Fibroblast of skin of left quadriceps (primary cell): ENCODE measurements at places on chromosomes 3 and 15.
A peak's percentile ranks its signal among the peaks of the same experiment; 100 is the strongest.

- DNase-seq = no peak
These were observed 174.7 kb downstream of the UACA start for GRCh38 chr15:70588613-70589012.

GRCh38 chr3:64179860-64180259, 45.4 kb downstream of the PRICKLE2 start:
- DNase-seq = peak; percentile 76

- DNase-seq = no peak
These were observed 487.8 kb downstream of the FOXP1 start for GRCh38 chr3:71095511-71096291.

GRCh38 chr15:74799255-74799855, 13.3 kb upstream of the LMAN1L start:
- no peak for DNase-seq

GRCh38 chr15:82106679-82107078, 60.9 kb upstream of the MEX3B start:
- no peak for DNase-seq

- DNase-seq = no peak
These were observed 11.6 kb downstream of the EAF1 start for GRCh38 chr3:15438983-15439382.

DNA sequence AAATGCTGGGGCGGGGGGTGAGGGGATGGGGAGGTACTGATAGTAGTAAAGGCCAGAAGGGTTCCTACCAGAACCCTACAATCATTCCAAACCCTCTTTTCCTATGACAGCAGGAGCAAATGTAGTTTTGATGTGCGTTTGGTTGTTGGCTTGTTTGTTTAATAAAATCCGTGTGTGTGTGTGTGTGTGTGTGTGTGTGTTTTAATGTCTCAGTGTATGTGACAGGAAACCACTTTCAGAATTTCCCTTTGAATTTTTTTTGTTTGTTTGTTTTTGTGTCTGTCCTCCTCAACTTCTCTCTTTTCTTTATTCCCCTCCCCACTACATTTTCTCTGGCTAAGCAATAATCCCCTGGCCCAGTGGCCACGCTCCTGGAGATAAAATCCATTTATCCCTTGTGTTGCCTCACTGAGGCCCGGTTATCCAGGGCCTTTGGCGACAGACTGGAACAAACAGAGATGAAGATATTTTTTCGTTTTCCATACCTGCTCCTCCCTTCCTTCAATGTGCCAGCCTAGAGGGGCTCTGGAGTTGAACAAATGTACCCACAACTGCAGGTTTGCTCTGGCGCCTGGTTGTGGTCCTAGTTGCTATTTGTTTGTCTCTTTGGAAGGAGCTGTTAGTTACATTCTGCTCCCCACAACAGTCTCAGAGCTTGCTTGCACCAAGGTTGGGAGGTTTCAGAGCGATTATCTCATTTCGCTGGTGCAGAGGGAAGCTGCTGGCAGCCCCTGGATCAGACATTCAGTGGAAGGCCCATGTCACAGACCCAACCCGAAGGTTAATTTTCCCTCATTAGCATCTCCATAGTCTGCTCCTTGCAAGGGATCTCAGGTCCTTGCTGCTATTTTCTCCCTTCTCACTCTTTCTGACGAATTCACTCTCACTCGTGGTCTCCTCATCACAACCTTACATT, 17.9 kb downstream of the NR2F2 start:
- DNase-seq = no peak

GRCh38 chr3:49804141-49805041, 1.3 kb downstream of the INKA1 start:
- no peak for DNase-seq

DNA sequence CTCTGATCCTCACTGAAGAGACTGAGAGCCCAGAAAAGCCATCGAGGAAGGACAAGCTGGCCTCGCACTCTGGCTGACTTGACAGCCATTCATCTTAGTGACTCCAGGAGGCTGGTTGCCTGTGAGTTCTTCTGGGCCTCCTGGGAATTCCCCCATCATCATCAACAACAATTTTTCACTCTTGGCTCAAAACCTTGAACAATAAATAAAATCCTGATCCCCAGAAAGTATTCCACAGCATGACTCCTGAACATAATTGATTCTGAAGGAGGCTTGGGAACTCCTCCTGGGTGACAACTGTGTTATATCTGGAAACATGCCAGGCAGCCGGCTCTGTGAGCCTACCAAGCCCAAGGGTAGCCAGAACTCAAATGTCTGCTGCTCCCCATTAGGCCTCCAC, 188.6 kb downstream of the SHQ1 start:
- DNase-seq = no peak

DNA sequence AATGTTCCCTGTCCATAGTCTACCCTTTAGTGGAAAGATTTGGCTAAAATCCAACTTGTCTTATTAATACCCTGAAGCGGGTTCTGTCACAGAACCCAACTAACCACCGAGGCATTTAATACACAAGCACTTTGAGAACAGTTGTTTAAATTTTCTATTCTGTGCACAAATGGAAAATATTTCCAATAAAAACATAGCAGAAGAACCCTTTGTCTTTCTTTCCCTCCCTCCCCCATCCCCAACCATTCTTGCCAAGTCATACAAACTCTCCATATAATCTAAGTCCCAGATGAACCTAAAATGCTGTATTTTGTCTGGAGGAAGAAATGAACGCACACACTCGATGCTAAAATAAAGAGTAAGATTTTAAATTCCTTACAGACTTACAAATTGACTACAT, 126.9 kb upstream of the STRIT1 start:
- no peak for DNase-seq

- no peak for DNase-seq
These were observed 48.5 kb upstream of the RAB6B start for GRCh38 chr3:133944181-133944580.

GRCh38 chr3:95752199-95752598, 1062.2 kb upstream of the EPHA6 start:
- DNase-seq = no peak

GRCh38 chr15:29130951-29131839, 138.4 kb downstream of the NSMCE3 start:
- no peak for DNase-seq

DNA sequence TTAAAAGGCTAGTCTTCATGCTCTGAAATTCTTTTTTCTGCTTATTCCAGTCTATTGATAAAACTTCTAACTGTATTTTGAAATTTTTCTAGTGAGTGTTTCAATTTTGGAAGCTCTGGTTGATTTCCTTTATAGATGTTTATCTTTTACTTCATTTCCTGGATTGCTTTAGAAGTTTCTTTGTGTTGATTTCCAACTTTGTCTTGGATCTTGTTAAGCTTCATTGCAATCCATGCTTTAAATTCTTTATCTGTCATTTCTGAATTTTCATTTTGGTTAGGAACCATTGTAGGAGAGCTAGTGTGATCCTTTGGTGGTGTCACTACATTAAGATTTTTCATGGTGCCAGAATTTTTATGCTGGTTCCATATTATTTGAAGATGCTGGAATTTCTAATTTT, 105.2 kb upstream of the DCBLD2 start:
- DNase-seq = no peak

DNA sequence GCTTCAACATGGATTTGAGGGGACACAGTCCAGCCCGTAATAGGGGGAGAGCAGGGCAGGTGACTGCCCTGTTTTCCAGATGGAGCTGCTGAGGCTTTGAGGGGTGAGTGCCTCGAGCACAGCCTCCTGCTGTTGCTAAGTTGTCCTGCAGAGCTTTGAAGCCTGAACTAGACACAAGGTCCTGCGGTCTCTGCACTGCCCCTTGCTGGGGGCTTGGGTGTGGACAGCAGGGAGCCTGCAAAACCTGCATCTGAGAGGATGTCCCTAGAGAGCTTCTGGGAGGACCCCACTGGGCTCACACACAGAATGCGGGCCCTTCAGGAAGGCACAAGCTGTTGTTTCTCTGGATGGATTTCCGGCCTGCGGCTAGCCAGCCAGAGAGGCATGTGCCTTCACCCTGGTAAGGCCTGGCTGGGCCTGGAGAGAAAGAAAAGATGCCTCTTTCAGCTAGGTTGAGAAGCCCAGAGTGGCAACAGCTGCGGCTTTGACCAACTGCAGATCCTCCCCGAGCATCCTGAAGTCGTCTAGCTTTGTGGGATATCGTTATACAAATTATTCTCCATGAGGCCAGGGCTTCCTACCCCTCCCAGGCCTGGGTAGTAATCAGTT, 226.2 kb downstream of the SLCO3A1 start:
- DNase-seq = no peak

- DNase-seq = no peak
These were observed 3.6 kb downstream of the CLEC3B start for GRCh38 chr3:45029661-45030060.

- no peak for DNase-seq
These were observed 136.0 kb upstream of the THBS1 start for GRCh38 chr15:39444735-39445470.

DNA sequence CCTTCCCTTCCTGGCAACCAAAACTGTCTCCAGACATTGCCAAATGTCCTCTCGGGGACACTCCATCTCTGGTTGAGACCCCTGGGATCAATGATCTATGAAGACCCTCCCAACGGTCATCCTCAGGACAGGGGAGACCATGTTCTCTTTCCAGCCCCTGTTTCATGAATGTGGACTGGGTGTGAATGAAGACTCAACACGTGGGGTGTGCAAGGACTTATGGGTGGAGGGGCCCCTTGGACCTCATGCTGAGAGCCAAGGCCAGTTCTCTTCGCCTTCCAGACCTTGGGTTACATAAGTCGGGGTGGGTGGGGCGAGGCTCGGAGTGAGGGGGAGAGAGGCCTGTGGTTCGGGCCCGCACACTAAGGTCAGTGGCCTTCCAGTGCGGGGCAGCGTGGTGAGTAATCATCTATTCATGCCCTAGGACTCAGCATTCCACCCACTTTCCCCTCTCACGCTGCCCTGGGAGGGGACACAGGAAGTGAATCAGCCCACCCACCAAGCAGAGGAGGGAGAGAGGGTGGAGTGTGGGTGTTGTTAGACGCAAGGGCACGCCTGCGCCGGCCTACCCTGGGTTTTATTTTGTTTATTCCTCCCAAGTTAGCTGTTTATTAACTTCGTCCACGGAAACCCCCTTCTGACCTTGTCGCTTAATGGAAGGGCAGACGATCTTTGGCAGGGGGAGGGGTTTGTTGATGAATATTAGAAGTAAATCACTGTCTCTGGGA, 6.7 kb downstream of the PAQR5 start:
- DNase-seq = peak; percentile 19

DNA sequence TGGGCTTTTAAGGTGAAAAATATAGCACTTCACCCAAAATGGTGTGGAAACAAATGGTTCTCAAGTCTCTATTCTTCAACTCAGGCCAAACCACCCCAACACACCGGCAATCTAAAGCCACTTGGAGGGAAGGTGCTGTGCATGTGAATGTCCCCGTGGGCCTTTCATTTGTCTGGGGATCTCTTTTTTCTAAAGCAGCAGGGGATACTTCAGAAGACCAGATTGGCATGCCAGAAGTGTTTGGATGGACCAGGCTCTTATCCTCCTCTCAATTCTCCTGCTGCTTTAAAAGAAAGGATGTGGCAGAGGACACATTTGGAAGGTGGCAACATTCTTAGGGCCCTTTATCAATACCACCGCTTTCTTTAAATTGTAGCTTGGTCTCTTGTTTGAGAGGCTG, 193.1 kb downstream of the MEIS2 start:
- DNase-seq = no peak

DNA sequence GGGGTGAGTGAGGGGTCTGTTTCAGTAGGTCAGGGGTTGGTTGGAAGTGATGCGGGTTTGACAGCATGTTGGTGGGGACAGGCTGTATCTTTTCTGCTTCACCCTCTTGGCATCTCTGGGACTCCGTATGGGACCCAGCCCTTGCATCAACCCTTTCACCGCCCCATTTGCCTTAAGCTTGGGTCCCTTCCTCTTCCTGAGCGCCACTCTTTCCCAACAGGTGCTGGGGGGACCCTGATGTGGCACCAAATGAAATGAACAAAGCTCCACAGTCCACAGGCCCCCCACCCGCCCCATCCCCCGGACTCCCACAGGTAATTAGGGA, 1.1 kb downstream of the EIF4G1 start:
- DNase-seq = no peak

DNA sequence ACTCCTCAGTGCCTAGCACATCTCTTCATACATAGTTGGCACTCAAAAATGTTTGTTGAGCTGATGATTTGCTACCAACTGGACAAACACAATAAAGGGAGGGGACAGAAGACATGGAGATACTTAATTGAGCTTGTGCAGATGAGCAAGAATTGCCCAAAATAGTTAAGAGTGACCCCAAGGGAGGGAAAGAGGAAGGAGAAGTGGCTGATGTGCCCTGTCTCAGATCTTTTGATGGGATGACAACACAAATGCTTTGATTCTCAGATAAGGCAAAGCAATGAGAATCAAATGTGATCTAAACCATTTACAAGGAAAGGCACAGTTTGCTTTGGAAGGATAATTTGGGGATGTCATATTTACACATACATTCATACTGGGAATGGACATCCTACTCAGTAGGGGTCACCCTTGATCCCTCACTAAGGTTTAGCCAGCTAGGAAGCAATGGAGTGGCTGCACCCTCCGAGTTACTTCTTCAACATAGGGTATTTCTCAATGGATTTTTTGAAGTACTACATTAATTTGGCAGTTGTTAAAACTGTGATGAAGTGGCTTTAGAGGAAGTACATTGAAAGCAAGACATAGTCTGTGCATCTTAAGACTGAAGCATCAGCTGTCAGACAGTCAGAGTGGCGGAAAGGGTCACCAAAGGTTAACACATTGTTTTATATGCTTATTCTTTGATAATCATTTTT, 21.9 kb upstream of the SSR3 start:
- DNase-seq = no peak

- no peak for DNase-seq
These were observed 91.1 kb upstream of the MRPS22 start for GRCh38 chr3:139252719-139253118.

GRCh38 chr3:35739964-35740527, 100.7 kb downstream of the ARPP21 start:
- DNase-seq = no peak

- peak; percentile 92 for DNase-seq
These were observed 585 bp downstream of the KIF23 start for GRCh38 chr15:69414701-69415167.

GRCh38 chr3:182533394-182533793, 259.9 kb upstream of the ATP11B start:
- no peak for DNase-seq

- DNase-seq = no peak
These were observed 10.2 kb downstream of the SNRK start for GRCh38 chr3:43296565-43296964.

GRCh38 chr3:147361454-147362420, 44.6 kb downstream of the ZIC4 start:
- no peak for DNase-seq

DNA sequence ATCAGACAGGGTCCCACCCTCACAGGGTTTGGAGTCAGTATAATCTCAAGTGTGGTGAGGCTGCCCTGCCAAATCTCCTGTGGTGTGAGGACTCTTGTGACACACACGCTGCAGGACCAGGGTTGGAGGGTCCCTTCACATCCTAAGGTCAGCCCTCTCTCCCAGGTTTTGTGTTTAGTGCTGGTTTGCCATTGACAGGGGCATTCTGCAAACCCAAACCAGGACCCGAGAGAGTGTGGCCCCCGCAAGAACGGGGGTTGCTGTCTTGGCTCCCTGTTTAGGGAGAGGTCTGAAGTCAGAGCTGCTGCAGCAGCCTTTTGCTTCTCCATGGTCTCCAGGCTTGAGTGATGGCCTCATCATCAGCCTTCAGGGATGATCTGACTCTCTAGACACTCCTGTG, 14.7 kb downstream of the FAM107A start:
- no peak for DNase-seq

- no peak for DNase-seq
These were observed 13.6 kb upstream of the SRP14 start for GRCh38 chr15:40052604-40053003.
